Stimulated activated CD4-positive, alpha-beta T cell treated with anti-CD3 and anti-CD28 coated beads, Interleukin-12 subunit alpha, Interleukin-12 subunit beta, amount 100 ng/mL, for 24 hours (primary cell): ENCODE measurements at places on chromosomes 7 and 10.

DNA sequence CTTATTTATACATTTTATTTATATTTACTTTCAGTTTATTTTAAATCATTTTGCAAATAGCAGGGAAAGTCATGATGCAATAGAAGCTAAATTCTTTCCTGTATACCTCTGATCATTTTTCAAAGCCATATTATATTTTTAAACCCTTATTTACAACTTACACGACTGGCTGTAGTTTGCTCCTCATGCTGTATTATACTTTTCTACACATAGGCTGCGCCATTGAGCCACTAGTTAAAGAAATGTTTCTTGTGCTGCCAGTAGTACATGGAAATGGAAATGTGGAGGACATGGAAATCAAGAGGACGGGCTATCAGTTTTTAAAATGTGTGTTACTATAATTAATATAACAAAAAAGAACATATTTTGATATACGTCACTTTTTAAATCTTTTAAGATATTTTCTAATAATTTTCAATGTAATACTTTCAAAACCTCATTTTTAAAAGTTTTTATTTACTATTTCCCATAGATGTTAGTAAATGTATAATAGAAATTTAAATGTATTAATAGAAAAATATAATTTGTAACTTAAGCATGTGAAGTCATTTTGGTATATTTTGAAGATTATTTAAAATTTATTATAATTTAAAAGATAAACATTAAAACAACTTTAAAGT lies 118.5 kb downstream of the VTI1A start:
- no peak for DNase-seq

GRCh38 chr10:61172182-61172926 lies 228.4 kb upstream of the RHOBTB1 start:
- no peak for DNase-seq

GRCh38 chr7:116592445-116592844 lies 67.6 kb downstream of the CAV1 start:
- DNase-seq, result no peak

- no peak for DNase-seq
Observed at GRCh38 chr10:34861293-34862021, 46.4 kb upstream of the PARD3 start.

GRCh38 chr7:155807065-155807671 lies 5.1 kb downstream of the SHH start:
- DNase-seq, result no peak

- no peak for DNase-seq
Observed at GRCh38 chr7:49790209-49790608, 16.8 kb downstream of the VWC2 start.

- DNase-seq, result no peak
Observed at GRCh38 chr10:112679392-112679791, 232.4 kb downstream of the VTI1A start.

GRCh38 chr10:78231939-78232338 lies 198.3 kb downstream of the RPS24 start:
- no peak for DNase-seq

DNA sequence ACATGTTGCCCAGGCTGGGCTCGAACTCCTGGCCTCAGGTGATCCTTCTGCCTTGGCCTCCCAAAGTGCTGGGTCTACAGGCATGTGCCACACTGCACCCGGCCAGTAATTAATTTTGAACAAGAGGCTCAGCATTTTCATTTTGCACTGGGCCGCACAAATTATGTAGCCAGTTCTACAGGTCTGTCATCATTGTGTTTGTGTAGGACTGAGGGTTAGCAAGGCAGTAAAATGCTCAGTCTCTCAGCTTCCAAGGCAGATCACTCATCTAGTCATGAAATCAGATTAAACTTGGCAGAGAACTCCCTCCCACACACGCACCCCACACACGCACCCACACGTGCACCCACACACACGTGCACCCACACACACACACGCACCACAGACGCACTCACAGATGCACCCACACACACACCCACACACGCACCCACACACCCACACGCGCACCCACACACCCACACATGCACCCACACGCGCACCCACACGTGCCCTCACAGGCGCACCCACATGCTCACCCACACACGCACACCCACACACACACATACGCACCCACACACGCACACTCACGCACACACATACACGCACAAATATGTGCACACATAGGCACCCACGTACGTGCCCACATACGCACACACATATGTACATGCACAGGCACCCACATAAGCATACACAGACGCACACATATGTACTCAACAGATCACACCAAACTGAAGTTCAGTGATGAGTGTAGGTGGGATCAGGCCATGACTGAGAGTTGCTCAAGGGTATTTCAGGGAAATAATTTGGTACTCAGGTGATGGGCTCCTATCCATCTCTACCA lies 27.8 kb upstream of the PROSER2 start:
- DNase-seq, result no peak

DNA sequence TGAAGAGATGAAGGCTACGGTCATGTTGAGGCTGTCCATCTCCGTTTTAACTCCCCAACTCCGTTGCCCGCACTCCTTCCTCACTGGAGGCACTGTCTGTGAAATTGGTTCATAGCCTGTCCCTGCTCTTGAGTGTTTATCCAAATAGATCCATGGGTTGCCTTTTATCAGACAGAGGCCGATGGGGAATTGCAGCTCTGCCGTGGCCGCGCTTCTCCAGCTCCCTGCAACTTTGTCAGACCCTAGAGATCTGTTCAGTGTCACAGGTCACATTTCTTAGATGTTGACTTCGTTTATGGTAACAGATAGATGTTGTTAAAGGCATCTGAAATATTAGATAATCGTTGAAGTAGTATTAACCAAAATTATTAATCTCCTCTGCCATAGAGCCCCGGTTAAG lies 14.7 kb downstream of the PPP2R2D start:
- no peak for DNase-seq

DNA sequence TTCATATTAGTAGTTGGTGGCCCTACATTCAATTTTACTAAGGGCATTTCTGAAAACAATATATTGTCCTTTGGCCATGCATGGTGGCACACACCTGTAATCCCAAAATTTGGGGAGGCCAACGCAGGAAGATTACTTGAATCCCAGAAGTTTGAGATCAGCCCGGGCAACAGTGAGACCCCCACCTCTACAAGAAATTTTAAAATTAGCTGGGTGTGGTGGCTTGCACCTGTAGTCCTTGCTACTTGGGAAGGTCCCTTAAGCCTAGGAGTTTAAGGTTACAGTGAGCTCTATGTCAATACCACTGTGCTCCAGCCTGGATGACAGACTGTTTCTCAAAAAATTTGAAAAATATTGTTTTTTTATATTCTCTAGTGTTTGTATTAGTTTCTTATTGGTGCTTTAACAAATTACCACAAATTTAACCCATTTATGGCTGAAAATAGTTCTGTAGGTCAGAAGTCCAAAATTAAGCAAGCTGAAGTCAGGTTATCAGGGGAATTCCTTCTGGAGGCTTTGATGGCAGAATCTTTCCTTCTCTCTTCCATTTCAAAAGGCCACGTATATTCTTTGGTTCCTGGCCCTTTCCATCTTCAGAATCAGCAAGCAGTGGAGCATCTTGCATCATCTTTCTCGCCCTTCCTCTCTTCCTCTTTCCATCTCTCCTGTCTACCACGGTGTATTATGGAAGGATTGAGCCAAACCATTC lies 12.4 kb downstream of the CBX3 start:
- no peak for DNase-seq

DNA sequence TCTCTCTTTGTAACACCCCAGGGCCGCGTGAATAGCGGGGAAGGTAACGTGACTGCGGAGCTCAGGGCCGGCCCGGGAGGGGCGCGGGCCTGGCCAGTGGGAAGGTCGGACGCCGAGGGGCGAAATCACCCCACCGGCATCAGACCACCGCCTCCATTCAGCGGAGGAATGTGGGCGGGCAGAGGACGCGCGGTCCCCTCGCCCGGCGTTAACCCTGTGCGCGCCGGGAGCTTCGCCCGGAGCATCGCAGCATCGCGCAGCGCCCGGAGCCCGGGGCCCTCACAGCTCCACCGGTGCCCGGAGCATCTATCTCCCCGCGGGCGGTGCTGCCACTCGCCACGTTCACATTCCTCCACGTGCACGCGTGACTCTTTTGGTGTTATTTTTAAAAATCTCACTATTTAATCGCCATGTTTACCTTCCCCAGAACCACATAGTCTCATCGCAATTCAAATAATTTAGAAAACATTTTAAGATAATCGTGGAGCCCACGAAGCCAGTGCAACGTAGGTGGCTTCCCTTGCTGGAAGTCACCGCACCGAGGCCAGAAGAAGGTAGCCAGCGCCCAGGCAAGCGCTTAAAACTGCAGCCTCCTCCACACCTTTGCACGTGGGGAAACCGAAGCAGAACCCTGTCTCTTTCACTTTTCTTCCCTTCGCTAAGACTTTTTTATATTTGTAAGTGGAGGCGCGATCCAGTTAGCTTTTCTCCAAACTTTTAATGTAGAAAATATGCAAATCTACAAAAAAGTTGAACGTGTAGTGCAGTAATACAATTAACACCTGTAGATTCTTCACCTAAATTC lies 21.8 kb downstream of the FGFBP3 start:
- peak; percentile 11 for DNase-seq

DNA sequence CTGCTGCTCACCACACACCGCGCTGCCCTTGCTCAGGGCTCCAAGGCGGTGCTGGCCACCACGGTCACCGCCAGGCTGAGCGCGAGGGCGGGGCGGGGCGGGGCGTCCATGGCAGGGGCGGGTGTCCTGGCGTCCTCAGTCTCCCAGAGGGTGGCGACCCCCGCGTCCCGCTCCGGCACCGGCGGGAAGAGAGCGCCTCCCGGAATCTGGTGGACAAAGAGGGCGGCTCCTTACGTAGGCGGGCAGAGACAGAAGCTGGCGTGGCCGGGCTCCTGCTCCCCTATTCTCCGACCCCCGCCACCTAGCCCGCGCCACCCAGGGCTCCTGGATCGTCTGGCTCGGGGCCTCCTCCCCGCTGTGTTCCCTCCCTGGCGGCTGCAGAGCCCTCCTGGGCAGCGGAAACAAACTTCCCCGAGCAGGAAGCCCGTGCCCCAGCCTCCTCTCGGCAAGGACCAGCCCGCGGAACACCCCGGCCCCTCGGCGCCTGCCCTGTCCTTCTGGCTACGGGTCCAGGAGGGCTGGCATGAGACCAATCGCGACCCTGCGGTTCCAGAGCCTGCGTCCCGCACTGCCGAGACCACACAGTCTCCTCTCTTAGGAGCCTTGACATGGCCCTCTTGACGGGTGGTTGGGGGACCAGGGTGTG lies 133.8 kb upstream of the ZNF92 start:
- no peak for DNase-seq

DNA sequence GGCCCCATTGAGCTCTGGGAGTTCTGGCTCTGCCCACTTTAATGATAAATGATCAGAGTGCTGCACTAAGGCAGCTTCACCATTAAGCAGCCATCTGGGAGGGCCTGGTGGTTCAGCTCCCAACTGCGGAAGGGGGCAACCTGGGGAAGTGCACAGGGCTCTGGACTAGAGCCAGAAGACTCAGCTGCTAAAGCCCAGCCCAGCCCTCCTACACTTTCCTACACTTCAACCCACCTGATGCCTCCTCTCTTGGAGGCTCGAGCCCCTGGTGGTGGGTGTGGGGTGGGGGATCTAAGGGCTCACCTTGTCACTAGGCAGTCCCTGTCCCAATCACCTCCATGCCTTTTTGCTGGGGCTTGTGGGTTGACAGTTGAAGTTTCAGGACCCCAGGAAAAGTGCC lies 60.6 kb upstream of the ANTXRL start:
- DNase-seq, result no peak

GRCh38 chr10:132942101-132943057 lies at the start of gene CFAP46:
Gene CFAP46, minus strand, starts transcription at chr10:132942570. Its CDS starts 86 bp downstream, at chr10:132942484.
- DNase-seq, result no peak

GRCh38 chr7:98784216-98784785 lies 85.5 kb downstream of the TMEM130 start:
- DNase-seq, result no peak

DNA sequence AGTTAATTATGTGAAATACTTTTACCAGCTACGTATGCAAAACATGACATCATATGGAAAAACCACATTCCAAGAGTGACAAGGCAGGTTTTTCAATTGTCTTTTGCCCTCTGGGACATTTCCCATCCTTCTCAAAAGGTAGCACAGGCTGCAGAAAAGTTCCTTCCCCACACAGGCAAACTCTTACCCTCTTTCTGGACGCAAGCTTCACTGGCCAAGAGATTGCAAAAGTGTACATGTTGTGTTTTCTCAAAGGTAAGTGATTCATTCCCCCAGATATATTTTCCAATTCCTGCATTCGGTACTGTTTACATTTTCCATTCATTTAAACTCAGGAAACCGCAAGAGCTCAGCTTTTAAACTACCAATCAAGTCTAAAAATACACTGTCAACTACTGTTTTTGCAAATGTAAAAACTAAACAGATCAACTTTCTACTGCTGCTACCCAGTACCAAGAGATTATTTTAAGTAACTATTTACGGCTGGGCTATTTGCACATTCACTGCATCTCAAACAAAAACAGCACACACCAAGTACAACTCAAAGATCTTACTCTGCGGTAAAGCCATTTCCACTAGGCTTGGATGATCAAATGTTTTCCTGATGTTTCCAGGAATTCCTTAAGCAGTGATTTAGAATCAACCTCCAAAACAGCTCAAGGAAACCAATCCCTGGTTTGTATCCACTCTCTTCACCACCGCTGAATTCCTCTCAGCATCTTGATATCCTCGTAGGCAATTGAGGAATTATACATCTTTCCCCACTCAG lies 233.6 kb upstream of the CCDC6 start:
- no peak for DNase-seq

- DNase-seq, result no peak
Observed at GRCh38 chr10:74371696-74372095, 220.7 kb downstream of the ADK start.

DNA sequence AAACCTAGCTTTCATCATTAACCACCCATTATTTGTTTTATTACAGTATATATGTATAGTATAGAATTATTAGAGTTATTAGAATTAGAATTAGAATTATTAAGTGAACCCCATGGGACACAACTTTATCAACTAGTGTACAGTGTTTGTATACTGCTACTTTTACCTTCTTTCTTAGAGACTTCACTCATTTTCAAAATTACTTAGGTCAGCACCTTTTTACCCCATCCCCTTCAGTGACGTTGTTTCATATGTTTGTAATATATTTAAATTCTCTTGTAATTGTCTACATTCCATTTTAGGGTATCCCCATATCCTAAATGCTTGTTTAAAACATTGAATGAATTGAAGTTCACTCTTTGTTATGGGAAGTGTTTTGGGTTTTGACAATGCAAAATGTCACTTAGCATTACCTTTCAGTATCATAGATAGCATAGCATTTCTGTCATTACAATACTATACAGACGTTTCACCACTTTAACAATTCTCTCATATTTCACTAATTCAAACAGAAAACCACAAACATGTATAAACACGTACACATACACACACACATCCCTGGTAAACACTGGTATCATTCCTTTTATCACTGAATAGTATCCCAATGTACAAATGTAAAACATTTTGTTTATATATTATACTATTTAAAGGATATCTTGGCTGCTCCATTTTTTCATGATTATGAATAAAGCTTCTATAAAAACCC lies 229.9 kb upstream of the MAGI2 start:
- no peak for DNase-seq

DNA sequence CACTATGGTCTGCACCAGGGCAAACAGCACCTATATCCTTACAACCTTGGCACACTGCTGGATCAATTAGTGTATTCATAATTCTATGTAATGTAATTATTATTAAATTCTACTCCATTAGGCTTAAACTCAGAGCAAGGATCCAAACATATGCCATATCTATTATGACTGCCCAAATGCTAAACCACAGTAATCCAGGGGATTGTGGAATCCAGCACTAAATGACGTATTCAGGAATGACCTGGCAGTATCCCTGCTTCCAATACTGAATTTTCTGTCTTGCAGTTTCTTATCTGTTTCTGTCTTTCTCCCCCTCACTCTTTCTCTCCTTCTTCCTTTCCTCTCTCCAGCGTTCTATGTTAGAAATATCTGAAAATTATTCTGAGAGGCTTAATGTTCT lies 16.5 kb upstream of the UBE2D1 start:
- DNase-seq, result no peak

GRCh38 chr10:131081376-131081775 lies 230.1 kb downstream of the TCERG1L start:
- no peak for DNase-seq
